ENCODE measurements at places on chromosomes 1 and 21. TPM values are rescaled to one million over a fixed set of nuclear protein-coding genes. Genes with fewer than 3 reads are reported as not detected.

CLDN17 gene
- total RNA-seq = not detected

PLEKHO1 gene
- total RNA-seq = 71.4 TPM

PYHIN1 gene
- 42.1 TPM for total RNA-seq

DNA sequence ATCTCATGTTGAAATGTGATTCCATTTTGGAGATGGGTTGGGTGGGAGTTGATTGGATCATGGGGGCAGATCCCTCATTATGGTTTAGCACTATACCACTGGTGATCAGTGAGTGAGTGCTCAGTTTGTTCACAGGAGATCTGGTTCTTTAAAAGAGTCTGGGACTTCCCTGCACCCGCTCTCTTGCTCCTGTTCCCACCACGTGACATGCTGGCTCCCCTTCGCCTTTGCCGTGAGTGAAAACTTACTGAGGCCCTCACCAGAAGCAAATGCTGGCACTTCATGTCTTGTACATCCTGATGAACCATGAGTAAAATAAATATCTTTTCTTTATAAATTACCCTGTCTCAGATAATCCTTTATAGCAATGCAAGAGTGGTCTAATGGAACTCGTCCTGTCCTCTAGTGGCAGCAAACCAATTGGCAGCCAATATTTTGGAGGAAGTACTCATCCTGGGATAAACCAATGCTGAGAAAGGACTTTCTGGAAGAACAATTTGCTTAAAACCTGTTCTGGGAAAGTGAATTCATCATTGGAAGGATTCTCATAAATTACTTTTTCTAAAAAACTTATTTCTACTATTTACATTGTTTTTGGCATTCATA lies 27.8 kb upstream of the CYP4A11 start:
- H3K27ac ChIP-seq = no peak overlapping the region
- H3K4me1 ChIP-seq = no peaks in the 10 kb centered on the region
- no peak for DNase-seq
- no peak overlapping the region for H3K4me3 ChIP-seq

GRCh38 chr1:3060127-3060526 lies 8.9 kb upstream of the PRDM16 start:
- no peaks in the 10 kb centered on the region for H3K36me3 ChIP-seq
- no peak for DNase-seq
- H3K4me3 ChIP-seq = no peak overlapping the region
- H3K4me1 ChIP-seq = no peaks in the 10 kb centered on the region

CD2 gene
- 152 TPM for total RNA-seq

- DNase-seq = peak; percentile 97
- peak within 1 kb of the TSS; percentile 97 for H3K27ac ChIP-seq
- H3K27me3 ChIP-seq = no peaks in the 10 kb centered on the region
- H3K4me1 ChIP-seq = peaks cover 27% of the 10 kb centered on the region
Measured at GRCh38 chr1:31065310-31066217, at the start of gene PUM1. Gene PUM1 (minus strand): TSS chr1:31065717. CDS start chr1:31059566, 6,151 bp downstream.

HPDL gene
- total RNA-seq = 0.17 TPM

DNA sequence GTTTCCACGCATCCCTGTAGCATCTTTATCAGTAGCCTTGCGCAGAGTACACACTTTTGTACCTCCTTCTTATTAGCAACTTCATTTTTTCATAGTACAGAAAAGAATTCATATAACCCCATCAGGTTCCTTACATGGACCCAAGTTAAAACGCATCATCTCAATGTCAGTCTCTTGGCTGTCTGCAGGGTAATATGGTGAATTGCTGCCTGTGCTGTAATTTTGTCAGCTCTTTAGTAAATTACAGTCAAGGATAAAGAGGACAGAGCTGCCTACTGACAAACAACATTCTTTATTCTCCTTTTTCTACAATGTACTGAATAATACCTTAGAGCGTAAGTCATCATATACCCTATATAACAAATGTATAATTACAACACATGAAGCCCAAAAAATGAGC lies 222.5 kb downstream of the MRPL39 start:
- H3K27me3 ChIP-seq = peaks cover 49% of the 10 kb centered on the region
- no peak for DNase-seq
- H3K4me3 ChIP-seq = no peak overlapping the region
- peaks cover 5% of the 10 kb centered on the region for H3K4me1 ChIP-seq

DNA sequence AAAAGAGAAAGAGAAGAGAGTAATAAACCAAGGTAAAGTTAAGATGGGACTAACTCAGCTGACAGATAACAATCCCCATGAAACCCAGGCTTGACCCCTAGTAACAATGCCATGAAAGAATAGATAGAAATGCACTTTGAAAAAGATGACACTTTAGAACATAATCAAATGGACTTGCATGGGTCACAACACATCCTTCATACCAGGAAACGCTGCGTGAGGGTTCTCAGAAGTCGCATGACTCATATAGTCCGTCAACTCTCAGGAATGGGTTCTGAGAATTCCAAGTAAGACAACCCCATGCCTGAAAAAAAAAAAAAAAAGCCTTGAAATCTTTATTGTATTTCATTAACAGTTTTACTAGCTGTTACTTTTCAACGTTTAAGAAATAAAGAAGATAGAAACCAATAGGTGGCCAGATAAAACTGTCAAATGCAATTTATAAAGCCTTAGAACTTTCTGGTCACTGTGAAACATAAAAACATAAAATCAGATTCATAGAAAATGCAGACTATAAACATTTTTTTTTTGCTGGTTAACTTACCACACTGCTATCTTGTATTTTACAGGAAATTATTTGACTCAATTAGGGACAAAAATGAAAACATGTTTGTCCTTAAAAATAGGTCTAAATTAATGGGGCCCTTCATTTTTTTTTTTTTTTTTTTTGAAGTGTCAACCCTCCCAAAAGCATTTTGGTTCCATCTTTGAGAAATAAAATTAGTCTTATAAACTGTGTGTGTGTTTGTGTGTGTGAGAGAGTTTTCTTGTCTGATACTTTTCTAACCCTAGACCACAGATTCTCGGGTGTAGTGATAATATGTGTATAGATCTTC lies 202.1 kb downstream of the NCAM2 start:
- peak overlapping the region; percentile 4 for H3K4me3 ChIP-seq
- H3K36me3 ChIP-seq = no peaks in the 10 kb centered on the region
- H3K4me1 ChIP-seq = peaks cover 6% of the 10 kb centered on the region
- no peak overlapping the region for H3K27ac ChIP-seq
- H3K27me3 ChIP-seq = no peaks in the 10 kb centered on the region

DNA sequence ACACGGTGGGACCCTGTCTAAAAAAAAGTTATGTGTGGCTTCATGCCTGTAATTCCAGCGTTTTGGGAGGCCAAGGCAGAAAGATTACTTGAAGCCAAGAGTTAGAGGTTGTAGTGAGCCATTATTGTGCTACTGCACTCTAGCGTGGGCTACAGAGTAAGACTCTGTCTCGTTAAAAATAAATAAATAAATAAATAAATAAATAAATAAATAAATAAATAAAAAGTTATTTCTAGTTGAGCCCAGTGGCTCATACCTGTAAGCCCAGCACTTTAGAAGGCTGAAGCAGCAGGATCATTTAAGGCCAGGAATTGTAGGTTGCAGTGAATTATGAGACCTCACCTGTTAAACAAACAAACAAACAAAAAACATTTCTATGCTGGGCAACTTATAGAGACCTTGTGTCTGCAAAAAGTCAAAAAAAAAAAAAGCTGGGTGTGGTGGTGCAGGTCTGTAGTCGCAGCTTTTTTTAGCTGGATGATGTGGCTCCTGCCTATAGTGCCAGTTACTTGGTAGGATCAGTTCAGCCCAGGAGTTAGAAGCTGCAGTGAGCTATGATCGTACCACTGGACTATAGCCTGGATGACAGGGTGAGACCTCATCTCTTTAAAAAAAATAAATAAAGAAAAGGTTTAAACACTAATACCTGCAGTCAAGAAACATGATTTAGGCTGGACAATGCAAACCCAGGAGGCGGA lies 25.6 kb downstream of the GON4L start:
- DNase-seq = no peak
- H3K36me3 ChIP-seq = peaks cover under 1% of the 10 kb centered on the region
- H3K27me3 ChIP-seq = no peaks in the 10 kb centered on the region
- H3K27ac ChIP-seq = no peak overlapping the region
- no peak overlapping the region for H3K4me3 ChIP-seq

DNA sequence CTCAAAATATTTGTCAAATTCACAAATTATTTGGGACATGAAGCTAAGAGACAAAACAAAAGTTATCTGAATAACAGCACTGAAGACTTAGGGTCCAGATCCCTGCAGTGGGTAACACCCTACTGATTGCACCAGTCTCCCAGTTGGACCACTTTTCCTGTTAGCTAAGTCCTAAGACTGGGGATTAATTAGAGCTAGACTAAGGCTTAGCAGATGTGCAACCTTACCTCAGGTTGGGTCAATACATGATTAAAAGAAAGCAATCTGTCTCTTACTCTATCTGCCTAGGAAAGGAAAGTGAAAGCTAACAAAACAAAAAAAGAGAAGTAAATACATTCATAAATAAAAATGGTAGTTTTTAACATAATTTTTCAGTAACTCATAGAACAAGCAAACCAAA lies 737.2 kb upstream of the CHRM3 start:
- no peak for DNase-seq
- H3K27ac ChIP-seq = no peak overlapping the region
- no peaks in the 10 kb centered on the region for H3K27me3 ChIP-seq
- no peaks in the 10 kb centered on the region for H3K4me1 ChIP-seq
- H3K36me3 ChIP-seq = no peaks in the 10 kb centered on the region

ELOVL1 gene
- total RNA-seq = 32.3 TPM

ACKR1 gene
- total RNA-seq = not detected

DNA sequence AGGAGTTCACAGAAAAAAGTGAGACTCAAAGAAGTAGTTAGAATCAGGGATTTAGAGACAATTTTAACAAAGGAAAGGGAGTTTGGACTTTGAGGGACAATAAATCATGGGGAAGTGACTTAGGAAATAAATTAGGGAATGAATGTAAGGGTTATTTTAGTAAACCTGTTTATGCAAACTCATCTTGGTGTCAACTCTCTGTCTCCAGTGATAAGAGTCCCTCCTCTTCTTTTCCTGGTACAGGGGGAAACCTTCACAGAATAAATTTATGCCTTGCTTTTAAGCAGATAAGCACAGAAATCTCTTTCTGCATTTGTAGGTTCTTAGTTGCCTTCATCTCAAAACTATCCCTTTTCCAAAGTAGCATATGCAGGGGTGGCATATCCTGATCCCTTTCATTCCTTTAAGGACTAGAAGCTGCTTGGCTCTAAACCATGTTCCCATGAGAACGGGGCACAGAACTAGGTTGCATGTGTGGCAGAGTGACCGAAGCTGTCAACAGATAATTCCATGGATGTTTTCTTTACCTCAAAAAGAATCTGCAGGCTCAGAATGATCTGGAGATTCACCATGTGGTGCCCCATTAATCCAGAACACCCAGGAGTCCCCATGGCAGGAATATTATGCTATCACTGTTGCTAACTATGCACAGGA lies 155.4 kb downstream of the ZNF648 start:
- H3K4me3 ChIP-seq = no peak overlapping the region
- DNase-seq = no peak

GRCh38 chr1:927234-927633 lies 3.5 kb downstream of the SAMD11 start:
- no peaks in the 10 kb centered on the region for H3K36me3 ChIP-seq
- DNase-seq = no peak
- peaks cover 38% of the 10 kb centered on the region for H3K27me3 ChIP-seq
- H3K4me3 ChIP-seq = no peak overlapping the region
- H3K27ac ChIP-seq = no peak overlapping the region

GRCh38 chr1:193187114-193187513 lies 701 bp upstream of the B3GALT2 start:
- peak overlapping the region; percentile 91 for H3K27ac ChIP-seq
- H3K36me3 ChIP-seq = no peaks in the 10 kb centered on the region
- peak overlapping the region; percentile 96 for H3K4me3 ChIP-seq
- H3K4me1 ChIP-seq = peaks cover 35% of the 10 kb centered on the region
- no peak for DNase-seq

DNA sequence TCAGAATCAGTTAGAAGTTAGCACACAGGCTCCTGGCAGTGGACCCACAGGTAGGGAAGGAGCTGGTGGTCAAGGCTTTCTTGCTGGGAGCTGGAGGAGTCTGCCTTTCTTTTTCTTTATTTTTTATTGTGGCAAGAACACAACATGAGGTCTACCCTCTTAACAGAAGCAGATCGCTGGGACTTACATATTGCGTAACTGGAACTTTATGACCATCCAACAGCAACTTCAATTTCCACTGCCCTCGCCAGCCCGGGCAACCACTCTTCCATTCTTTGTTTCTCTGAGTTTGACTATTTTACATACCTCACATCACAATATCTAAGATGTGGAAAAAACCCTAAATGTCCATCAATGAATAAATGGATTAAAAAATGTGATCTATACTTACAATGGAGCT lies 147.8 kb upstream of the AJAP1 start:
- no peaks in the 10 kb centered on the region for H3K4me1 ChIP-seq
- H3K4me3 ChIP-seq = no peak overlapping the region
- H3K27me3 ChIP-seq = peaks cover 63% of the 10 kb centered on the region
- H3K27ac ChIP-seq = no peak overlapping the region
- no peaks in the 10 kb centered on the region for H3K36me3 ChIP-seq

GRCh38 chr1:206941766-206942418 lies 4.4 kb downstream of the PIGR start:
- DNase-seq = no peak
- H3K27ac ChIP-seq = no peak overlapping the region
- peaks cover 24% of the 10 kb centered on the region for H3K27me3 ChIP-seq
- H3K4me1 ChIP-seq = peaks cover 2% of the 10 kb centered on the region

KRTAP10-3 gene
- not detected for total RNA-seq

DNA sequence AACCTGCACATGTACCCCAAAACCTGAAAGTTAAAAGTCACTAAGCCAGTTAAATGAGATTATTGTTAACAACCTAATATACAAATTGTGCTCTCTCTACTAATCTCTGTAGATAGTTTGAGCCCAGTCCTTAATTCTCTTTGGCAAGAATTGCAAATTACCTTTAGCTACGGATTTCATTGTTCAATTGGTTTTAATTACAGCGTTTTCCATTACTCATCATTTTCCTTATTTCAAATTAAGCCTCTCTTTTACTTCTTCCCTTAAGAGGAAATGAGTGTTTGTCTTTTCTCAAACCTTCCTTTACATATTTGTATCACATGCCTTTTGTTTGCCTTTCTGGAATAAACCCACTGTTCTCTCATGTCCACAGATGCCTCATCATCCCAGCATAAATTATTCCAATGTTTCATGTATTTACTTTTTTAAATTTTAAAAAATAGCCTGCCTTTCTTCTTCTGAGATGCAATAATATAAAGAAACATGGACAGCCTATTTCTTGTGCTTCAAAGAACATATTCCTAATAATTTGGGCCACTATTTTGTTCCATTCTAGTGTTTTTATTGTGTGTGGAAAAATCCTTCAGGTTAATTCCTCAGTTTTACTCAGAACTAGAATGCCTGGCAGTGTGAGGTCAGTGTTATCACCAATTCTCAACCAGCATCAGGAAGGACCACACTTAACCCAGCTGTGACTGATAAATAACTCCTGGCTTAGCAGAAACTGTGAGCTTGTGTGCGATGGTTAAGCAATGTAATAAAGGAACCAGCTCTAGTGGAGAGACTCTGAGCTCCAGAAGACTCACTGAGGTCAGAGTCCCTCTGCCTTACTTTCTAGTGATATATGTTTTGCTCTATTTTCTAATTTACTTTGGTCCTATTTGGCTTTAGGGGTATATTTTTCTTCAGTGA lies 600.5 kb downstream of the LTN1 start:
- no peaks in the 10 kb centered on the region for H3K4me1 ChIP-seq
- H3K4me3 ChIP-seq = no peak overlapping the region
- no peak for DNase-seq
- no peak overlapping the region for H3K27ac ChIP-seq
- no peaks in the 10 kb centered on the region for H3K27me3 ChIP-seq
